Right hindlimb (tissue), 1 donor: ENCODE measurements at places on chromosomes 13 and 19.

DNA sequence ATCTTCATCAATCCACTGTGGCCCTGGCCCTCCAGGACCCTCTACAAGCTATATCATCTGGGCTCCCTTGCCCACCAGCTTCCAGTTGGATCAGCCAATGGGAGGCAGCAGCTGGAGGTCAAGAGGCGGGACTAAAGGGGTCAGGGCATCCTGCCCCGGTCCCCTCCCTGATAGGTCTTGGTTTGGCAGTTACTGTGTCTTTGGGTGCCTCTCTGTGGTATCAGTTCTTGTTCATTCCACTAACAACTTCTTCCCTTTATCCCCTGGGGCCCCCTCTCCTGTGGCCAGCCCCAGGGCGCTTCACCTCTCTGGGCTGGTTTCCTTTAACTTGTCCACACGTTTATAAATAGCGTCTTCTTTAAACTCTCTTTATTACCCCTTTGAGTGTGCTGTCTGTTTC, 83.6 kb downstream of the DCT start:
- no peak for DNase-seq

- DNase-seq, result no peak
These were observed 16.2 kb upstream of the CPB2 start for GRCh38 chr13:46121033-46121432.

- no peak for DNase-seq
These were observed 15.5 kb downstream of the SLC25A30 start for GRCh38 chr13:45402641-45403040.

DNA sequence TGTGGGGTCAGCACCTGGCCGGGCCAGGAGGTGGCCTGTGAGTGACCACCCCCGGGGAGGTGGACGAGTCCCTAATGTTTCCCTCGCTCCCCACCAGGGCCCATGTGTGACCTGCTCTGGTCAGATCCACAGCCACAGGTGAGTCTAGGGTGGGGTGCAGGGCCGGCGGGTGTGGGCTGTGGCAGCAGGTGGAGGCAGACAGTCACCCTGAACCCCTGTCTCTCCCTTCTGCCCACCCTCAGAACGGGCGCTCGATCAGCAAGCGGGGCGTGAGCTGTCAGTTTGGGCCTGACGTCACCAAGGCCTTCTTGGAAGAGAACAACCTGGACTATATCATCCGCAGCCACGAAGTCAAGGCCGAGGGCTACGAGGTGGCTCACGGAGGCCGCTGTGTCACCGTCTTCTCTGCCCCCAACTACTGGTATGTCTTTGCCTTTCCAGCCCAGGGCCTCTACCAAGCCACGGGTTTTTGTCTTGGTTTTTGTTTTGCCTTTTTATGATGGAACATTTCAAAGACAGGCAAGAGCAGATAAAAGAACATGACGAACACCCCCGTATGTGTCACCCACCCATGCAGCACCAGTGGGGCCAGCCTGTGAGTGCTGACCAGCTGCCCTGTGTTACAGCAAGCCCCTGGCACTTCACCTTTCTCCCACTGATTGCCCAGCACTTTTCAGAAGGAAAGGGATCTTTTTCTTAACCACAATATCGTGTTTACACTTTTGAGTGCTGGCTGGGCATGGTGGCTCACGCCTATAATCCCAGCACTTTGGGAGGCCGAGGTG, 24.9 kb downstream of the CCDC8 start:
- peak; percentile 17 for DNase-seq

- DNase-seq, result peak; percentile 30
These were observed 16.9 kb upstream of the AP1M2 start for GRCh38 chr19:10603873-10604459.

- DNase-seq, result no peak
These were observed 14.5 kb upstream of the ZNF793 start for GRCh38 chr19:37492213-37492612.

DNA sequence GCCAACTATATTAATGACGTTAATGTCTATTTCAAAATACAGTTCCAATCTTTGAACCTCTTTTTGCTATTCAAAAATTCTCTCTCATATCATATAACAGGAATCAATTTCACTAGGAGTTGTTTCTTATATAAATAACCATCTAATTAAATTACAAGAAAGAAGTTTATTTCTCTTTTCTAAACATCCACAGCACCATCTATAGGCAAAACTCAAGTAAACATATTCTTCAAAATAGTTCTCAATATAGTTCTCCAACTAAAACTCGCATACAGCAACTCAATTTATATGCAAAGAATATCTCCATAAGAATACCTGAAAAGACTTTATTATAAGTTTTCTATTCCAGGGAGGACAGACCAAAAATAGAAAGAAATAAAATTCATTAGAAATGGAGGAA, 65.6 kb downstream of the RBM26 start:
- DNase-seq, result no peak

DNA sequence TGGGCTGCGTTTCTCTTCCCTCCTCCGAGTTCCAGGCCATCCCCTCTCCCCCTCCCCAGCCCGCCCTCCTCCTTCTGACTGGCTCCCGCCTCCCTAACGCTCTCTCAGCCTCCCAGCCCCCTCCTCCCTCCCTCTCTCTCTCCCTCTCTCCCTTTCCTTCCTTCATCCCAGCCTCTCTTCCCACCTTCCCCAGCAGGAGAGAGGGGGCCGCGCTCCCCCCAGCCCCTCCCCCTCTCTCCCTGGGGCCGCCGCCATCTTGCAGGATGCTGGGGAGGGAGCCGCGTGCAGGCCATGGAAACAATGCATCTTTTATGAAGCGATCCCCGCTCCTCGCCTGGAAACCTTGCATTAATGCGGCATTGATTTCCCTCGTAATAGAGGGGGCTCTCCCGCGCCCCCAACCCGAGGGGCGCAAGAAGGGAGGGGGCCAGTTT, 42.6 kb upstream of the ADGRL1 start:
- peak; percentile 95 for DNase-seq

DNA sequence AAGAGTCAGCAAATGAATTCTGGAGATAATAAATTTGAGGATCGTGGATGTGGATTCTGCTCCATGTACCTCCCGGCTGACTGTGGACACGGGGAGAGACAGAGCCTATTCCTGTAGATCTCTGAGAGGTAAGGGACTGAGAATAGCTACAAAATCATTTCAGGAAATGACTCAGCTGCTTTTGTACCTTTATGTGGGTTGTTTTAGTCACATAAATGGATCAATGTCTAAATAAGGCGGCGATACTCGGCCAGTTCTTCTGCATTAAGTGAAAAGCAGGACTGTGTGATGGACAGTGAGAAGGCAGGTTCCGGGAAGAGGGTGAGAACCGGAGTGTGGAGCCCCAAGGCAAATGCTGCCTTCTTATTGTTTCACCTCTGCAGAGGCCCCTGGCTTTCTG, 128.1 kb downstream of the EFNB2 start:
- DNase-seq, result no peak

DNA sequence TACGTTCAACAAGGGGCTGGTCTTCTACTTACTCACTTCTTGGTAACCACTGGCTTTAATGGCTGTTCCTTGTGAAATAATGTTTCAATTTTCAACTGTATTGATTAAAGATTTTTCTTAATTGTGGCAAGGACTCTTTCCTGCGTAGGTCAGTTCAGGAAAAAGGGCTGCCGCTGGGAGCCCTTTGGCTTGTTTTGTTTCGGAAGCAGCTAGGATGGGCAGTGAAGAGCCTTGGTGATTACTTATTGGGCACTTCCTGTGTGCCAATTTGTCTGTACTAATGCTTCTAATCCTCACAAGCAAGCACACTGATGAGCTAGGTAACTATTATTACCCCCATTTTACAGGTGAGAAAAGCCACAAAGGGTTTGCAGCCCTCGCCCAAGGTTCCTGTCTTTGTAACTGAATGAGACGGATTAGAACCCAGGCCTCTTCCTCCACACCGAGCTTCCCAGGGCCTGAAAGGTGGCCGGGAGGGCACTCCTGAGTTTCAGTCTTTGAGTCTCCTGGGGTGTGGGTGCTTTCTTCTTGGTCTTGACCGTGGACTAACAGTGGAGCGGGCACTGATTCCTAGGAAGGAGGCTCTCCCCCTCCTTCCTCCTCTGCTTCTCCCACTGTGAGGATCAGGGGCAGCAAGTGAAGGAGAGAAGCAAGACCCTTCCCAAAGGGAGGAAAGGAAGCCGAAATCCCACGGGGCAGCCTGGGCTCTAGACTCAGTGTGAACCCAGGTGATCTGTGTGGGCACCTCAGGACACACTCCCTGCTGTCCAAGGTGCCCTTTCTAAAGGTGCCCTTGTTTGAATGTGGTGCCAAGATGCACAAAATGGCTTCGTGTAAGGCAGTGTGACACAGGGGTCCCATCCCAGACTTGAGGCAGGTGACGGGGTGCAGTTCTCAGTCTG, 3.7 kb downstream of the COL4A2 start:
- peak; percentile 9 for DNase-seq

- DNase-seq, result no peak
These were observed 10.3 kb upstream of the RNF113B start for GRCh38 chr13:98187155-98187964.

DNA sequence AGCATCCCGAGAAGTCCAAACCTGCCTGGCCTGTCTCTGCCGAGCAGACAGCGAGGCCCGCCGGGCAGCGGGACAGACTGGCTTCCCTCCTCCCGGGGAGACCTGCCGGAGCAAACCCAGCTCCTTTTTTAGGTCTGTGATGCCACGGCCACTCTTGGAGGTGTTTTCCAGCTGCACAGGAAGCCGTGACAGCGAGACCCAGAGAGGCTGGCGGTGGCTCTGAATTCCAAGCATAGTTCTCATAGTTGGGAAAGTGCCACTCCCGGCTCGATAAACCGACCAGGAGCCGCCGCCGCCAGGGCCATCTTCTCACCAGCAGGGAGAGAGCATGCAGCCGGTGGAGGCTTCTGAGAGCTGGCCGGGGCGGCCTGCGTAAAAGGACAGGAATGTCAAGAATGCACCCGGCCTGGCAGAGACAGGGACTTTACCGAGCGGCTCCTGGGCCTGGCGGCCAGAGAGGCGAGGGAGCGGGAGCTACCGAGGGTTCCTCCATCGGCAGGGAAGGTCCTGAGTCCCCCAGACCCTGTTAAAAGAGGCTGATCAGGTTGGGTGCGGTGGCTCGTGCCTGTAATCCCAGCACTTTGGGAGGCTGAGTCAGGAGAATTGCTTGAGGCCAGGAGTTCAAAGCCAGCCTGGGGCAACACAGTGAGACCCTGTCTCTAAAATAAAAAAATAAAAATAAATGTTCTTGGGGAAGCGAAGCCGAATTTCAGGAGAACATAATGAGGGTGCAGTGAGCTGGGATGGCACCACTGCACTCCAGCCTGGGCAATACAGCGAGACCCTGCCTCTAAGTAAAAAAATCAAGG, 64.9 kb downstream of the GADD45B start:
- DNase-seq, result peak; percentile 93

GRCh38 chr19:49552749-49553148, 24.9 kb downstream of the RCN3 start:
- DNase-seq, result no peak

- DNase-seq, result no peak
These were observed 6.1 kb downstream of the FSD1 start for GRCh38 chr19:4310247-4311121.

DNA sequence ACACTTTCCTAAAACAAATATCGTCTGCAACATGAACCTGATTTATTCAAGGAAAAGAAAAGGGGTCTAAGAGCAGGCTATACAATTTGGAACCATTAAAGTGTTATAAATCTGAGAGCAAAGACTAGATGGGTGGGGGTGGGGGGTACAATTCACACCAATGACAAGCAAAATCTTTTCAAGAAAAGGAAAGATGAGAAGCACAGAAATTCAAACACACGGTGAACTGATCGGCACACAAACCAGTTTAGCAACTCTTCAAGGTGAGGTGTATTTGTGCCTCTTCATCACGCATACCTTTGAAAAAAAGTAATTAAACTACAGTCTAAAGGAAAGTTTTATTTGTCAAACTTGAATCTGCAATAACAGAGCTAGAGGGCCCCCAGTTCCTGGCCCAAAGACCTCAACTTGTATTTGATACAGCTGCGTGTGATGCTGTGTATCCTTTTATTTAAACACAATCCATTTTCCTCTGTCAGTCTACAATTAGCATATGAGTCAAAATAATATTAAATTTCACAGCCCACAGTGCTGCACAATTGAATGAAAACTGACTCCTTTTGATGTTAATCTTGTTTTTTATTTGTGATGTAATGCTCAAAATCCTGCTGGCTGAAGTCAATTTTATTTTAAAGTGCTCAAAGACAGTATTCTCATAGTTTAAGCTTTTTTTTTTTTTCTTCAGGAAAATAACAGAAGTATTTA, 14.2 kb downstream of the EFNB2 start:
- DNase-seq, result no peak

- DNase-seq, result no peak
These were observed 395.8 kb upstream of the MIR17HG start for GRCh38 chr13:90951663-90952062.

- DNase-seq, result no peak
These were observed 25.2 kb downstream of the TNFSF14 start for GRCh38 chr19:6644796-6645195.

GRCh38 chr13:72875233-72875632, 93.3 kb downstream of the PIBF1 start:
- DNase-seq, result no peak

- no peak for DNase-seq
These were observed 277.5 kb upstream of the SGCG start for GRCh38 chr13:22903301-22903700.

DNA sequence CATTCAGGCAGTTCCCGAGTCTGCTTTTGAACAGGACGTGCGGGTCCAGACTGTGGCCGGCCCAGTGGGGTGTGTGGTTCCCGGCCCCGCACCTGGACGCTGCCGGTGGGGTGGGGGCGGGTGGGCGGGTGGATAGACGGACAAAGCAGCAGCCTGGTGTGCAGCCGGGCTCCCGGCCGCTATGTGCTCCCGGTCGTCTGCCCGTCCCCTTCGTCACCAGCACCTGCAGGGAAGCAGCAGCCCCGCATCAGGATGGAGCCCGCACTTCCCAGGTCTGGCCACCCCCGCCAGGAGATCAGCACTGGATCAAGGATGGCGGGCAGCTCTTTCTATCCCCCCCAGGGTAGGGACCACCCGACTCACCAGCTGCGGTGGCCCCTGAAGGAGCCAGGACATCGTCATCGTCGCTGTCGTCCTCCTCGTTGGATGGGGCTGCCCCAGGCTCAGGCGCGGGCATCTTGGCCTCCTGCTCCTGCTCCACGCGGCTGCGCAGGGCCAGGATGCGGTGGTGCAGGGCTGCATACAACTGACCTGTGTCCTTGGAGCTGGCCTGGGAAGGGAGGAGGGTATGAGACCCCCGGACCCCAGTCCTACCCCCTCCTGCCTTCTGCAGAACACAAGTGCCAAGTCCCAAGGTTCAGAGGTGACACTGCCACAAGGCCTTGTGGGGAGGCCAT, 3.5 kb downstream of the CAPS start:
- no peak for DNase-seq

GRCh38 chr13:66139701-66140100, 1090.4 kb downstream of the PCDH9 start:
- no peak for DNase-seq

DNA sequence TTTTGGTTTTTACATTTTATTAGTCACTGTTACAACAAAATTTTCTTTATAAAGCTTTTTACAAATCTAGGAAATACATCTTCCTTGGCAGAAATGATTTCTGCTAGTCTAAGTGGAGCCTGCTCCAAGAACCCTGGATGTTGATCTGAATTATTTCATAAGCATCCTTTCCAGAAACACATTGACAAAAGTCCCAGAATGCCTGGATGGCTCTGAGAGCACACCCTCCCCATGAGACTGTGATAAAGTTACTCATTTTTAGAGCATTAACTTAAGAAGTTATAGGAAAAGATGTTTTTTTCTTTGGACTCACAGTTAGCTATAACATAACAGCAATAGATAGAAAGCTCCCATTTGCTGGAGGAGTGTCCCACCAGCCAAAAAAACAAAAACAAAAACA, 559.6 kb upstream of the SPRY2 start:
- peak; percentile 53 for DNase-seq
